Left cardiac atrium (tissue), 4 donors: ENCODE measurements at places on chromosomes 12 and 14.
A peak's percentile ranks its signal among the peaks of the same experiment; 100 is the strongest.

DNA sequence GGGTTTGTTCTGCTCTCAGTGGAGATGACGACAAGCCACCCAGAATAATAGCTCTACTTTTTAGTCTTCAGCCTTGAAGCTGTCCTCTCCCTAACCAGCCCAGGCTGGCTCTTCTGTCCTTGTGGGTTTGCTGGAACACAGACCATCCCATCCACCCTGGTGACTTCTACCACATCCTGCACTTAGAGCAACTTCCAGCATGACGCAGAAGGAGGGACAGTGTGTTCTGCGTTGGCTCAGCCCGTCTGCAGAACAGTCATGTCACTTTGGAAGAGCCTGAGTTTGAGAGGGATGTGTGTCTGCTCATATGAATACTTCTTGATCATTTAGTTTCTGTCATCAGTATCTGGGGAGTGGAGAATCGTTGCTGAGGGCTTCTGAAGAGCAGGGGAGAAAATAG lies 198.0 kb downstream of the CACNA1C start:
- DNase-seq: no peak

DNA sequence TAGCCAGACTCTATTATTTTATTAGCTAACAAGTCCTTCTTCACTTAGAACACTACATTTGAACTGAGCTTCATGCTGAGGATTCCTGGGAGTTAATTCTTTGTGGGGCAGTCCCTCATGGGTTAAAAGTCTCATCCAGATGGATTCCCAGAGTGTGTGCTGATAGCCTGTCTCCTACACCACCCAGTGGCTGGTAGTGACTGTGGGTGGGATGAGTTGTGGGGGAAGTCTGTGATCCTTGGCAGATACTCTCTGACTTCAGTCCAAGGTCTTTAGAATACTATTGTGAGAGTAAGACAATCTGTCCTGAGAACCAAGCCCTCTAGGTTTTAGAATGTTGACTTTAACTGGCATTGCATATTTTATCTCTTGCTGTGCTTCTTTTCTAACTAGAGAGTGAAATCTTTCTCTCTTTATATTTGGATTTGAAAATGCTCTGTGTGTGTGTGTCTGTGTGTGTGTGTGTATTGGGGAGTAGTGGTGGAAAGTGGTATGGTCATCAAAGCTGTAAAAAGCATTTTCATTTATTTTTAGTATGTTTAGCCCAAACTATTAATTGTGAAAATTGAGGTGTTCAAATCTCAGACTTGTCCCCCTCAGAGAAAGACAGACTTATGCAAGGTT lies 37.3 kb downstream of the AKAP6 start:
- no peak for DNase-seq

DNA sequence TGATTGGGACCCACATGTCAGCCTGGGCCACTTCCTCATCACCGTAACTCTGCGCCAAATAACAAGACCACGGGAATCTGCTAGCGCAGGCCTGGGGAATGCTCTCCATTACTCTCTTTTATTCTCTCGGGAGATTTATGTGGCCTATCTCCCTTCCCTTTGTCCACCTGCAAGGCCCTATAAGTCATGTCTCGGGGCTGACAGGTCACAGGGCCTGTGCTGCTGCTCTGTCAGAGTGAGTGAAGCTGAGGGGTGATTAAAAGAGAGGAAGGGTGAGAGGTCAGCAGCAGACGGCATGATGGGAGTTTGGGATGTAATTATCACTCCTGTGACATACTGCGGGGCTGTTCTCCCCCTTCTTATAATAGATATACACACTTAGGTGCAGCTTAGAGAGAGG lies 26.2 kb upstream of the GPATCH2L start:
- no peak for DNase-seq

- no peak for DNase-seq
Observed at GRCh38 chr12:12017798-12018197, 52.9 kb upstream of the BCL2L14 start.

DNA sequence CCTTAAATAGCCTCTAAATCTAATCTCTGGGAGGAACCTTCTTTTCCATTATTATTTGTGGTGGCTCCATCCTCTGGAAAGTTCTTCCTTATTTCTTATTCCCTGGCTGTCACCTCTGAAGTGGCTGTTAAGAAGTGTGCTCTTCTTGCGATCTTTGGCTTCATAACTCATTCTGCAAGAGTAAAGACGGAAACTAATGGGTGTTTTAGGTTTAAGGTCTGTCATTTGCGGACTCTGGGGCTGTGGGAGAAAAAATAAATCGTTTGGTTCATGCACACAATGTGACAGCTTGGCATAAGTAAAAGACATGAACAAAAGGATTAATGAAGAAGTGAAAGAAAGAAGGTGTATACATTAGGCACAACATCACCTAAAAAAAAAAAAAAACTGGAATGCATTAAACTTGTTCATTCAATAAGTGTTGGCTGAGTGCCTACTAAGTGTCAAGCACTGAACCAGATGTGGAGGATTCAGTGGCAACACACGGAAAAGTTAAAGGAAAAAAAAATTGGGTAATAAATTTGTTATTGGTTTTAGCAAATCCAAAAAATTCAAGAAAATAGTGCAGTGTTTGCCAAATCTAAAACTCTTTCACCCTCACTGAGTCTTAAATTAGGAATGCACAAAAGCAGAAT lies 99.5 kb downstream of the ERGIC2 start:
- DNase-seq: no peak

DNA sequence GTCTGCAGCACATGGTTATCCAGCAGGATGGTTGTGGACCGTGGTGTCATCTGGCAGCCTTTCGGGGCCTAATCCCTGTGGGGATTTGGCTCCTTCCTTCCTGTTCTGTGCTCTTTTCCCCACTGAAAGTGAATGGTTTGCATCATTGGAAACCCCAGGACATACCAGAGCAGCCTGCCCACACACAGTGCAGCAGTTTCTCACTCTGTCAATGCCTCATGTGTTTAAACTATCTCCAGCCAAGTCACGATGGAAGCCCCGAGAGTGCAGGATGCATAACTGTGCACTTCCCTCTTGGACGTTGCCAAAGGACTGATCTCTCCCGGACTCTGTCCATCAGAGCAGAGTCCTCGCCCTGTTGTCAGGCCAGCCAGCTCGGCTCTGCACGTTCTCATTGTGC lies 29.0 kb upstream of the AMN start:
- no peak for DNase-seq

GRCh38 chr14:74362361-74362915 lies 14.2 kb downstream of the VRTN start:
- peak; percentile 83 for DNase-seq

GRCh38 chr12:121796855-121797751 lies 3.6 kb upstream of the RHOF start:
- DNase-seq: peak; percentile 98

- DNase-seq: no peak
Observed at GRCh38 chr14:24456980-24457379, 14.4 kb upstream of the SDR39U1 start.

- no peak for DNase-seq
Observed at GRCh38 chr12:122130150-122130549, 43.9 kb downstream of the IL31 start.

- DNase-seq: no peak
Observed at GRCh38 chr12:509500-509899, 49.8 kb downstream of the B4GALNT3 start.

DNA sequence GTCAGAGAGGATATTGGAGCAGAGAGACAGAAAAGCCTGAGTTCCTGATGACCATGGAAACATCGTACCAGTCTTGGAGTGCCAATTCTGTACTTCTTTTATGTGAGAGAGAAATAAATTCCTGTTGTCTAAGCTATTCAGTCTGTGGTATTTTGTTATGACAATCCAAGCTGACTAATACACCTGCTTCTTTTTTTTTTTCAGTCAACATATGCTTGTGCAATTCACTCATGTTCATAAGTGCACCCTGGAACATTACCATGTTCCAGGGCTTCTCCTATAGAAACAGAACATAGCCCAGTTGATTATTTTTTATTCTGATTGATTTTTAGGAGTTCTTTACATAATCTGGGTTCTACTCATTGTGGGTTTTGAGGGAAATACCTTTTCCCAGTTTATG lies 1.7 kb upstream of the CHPT1 start:
- no peak for DNase-seq

- no peak for DNase-seq
Observed at GRCh38 chr14:99381688-99382060, 99.0 kb downstream of the SETD3 start.

DNA sequence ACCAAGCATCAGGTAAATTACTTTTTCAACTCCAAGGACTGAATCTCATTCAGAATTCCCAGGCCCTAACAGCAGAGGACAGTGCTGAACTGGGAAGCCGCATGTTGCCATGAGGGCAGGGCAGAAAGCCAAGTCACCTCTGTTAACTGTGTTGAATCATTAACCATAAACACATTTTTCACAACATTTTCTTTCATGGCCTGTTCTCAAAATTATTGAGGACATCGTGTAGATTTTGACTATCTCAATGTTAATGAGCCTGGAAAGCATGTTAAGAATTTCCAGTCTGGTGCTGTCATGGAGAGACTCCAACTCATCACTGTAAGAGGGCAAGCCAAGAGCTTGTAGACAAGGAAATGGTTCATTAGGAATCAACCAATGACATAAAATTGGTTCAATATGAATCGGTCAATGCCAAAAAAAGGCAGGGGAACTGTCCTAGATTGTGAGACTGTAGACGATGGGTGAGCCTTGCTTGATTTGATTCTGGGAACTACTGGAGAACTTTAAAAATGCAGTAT lies 33.7 kb downstream of the CPM start:
- peak; percentile 37 for DNase-seq
